ENCODE measurements at places on chromosomes 5 and 9. TPM values are rescaled to one million over a fixed set of nuclear protein-coding genes. Genes with fewer than 3 reads are reported as not detected.

The NOXA1 gene
- 8.7 TPM for total RNA-seq

The AIF1L gene
- total RNA-seq: 4.7 TPM

- no peak overlapping the region for H3K4me3 ChIP-seq
- no peaks in the 10 kb centered on the region for H3K27me3 ChIP-seq
- no peaks in the 10 kb centered on the region for H3K36me3 ChIP-seq
- H3K27ac ChIP-seq: no peak overlapping the region
These were observed 273.3 kb upstream of the CCNH start for GRCh38 chr5:87686018-87686417.

The TLX3 gene
- total RNA-seq: not detected

- H3K27me3 ChIP-seq: no peaks in the 10 kb centered on the region
- no peak for DNase-seq
- no peaks in the 10 kb centered on the region for H3K4me1 ChIP-seq
These were observed 27.8 kb downstream of the LAMC3 start for GRCh38 chr9:131036529-131037334.
